ENCODE measurements at places on chromosomes 12 and 14. TPM values are rescaled to one million over a fixed set of nuclear protein-coding genes. Genes with fewer than 3 reads are reported as not detected.

GRCh38 chr14:102182190-102182589 is 42.5 kb downstream of the WDR20 start:
- no peak for DNase-seq

DNA sequence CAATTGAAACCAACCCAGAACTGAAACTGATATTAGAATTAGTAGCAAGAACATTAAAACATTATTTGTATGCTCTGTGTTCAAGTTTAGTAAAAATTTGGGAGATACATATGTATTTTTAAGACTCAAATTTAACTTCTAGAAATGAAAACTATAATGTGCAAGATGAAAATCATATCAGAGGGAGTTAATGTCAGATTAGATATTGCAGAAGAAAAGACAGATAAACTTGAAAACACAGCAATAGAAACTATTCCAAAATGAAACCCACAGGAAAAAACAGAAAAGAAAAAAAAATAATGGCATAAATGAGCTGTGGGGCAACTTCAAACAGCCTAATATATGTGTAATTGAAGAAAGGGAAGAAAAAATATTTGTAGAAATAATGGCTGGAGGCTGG is 134.9 kb downstream of the DPF3 start:
- DNase-seq, result no peak

GRCh38 chr12:123058481-123058880 is 78.0 kb downstream of the ARL6IP4 start:
- DNase-seq, result no peak

DNA sequence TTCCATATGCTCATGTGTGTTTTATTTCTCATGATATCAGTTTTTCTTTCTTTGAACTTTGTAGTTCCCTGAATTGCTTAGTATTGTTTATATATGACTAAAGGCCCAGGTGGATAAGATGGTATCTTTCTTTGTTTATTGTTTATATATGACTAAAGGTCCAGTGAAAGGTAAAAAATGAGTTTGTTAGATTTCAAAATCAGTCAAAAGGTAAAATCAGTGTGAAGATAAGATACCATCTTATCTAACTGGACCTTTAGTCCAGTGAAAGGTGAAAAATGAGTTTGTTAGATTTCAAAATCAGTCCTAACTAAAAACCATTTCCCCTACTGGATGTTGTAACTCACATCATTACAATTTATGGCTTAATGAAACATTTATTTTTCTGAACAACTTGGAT is 890.2 kb downstream of the DIO2 start:
- DNase-seq, result no peak

- DNase-seq, result no peak
Observed at GRCh38 chr12:15794836-15795235, 5.6 kb upstream of the EPS8 start.

SUDS3 gene
- total RNA-seq, result 30.0 TPM

GRCh38 chr14:92619671-92620456 is 106.3 kb downstream of the RIN3 start:
- DNase-seq, result no peak

DNA sequence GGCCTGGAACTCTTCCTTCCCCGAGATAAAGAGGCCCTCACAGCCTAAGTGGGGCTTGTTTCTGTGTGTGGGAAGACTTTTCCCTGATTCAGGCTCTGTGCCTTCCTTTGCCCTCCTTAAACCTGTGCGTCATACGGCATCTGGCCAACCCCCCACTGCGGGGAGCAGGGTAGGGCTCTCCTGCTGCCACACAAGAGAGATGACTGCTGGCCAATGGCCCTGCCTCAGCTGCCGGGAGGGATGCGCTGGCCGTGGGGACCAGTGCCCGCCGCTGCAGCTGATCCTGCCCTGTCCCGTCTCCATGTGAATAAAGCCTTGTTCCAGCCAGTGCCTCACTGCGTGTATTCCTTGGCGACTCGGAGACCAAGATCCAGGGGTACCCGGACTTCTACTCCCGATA is 42.5 kb upstream of the BEGAIN start:
- no peak for DNase-seq

CRADD gene
- total RNA-seq, result 11.5 TPM

DNA sequence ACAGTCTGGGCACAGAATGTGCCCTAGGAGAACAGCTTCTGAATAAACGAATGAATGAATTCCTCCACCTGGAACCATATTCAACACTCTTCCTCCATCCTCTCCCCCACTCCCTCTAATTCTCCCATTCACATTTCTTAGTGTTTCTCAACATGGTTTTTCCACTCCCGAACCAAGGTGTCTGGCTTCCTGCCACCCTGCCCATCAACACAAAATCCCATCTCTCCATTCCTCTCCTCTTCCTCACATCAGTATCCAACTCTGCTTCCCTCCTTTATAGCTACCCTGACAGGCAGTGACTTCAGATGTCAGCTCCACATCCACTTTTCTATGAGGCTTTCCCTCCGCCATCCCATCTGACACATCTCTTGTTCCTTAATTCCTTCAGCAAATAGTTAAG is 2.9 kb downstream of the TNFRSF1A start:
- DNase-seq, result no peak

DNA sequence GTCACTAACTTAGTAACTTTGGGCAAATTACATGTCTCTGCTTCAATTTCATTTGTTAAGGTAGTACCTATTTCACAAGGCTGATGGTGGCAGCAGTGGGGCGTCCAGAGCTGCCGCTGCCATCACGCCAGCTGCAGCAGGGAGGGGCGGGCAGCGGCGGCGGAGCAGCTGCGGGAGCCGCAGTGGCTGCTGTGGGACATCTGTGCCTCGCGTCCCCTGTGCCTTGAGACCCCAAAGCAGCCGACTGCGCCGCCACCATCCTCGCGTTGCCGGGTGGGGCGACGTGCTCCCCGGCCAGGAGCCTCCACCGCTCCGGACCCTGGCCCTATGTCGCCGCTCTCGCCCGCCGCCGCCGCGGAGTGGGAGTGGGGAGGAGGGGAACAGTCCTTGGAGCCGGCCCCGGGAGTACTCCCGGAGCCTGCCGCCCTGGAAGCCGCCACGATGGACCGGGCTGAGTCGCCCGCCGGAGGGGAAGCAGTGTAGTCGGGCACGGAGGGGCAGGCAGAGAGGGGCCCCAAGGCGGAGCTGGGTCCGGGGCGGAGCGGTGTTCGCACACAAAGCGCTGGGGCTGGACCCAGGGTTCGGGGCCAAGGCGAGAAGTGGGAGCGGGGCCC is 51.4 kb downstream of the A2M start:
- DNase-seq, result peak; percentile 67

DNA sequence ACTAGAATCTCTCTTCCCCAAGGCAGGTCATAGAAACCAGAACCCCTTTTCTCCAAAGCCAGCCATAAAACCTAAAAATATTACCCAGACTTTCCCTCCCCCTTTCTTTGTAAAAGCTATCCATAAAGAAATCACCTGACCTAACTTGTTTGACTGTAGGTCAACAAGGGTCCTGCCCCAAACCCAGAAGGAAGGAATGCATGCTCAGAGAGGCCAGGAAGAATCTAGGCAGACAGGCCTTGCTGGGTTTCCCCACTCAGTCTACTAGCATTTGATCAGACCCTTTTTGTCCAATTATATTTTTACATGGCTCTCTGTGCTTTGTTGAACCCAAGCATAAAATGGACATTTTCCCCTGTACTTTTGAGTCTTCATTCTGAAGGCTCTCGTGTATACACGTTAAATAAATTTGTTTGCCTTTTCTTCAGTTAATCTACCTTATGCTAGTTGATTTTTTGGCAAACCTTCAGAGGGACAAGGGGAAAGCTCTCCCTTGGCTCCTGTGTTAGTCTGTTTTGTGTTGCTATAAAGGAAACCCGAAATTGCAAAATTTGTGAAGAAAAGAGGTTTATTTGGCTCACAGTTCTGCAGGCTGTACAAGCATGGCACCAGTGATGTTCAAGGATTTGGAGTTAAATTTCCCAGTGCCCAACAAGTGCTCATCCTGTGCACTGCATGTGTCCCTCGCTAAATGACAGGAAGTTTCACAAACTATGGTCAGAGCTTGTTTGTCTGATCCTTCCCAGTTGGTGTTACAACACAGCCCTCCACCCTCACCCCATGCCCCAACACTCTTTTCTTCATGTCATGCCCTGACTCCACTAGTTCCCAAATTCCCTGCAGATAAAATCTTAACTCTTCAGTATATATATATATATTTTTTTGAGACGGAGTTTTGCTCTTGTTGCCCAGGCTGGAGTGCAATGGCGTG is 14.2 kb upstream of the RASSF3 start:
- DNase-seq, result no peak

- no peak for DNase-seq
Observed at GRCh38 chr14:65438266-65438933, 25.9 kb downstream of the FUT8 start.

IQSEC3 gene
- 8.0 TPM for total RNA-seq

GRCh38 chr12:124621296-124621660 is 53.9 kb upstream of the NCOR2 start:
- DNase-seq, result no peak

- DNase-seq, result no peak
Observed at GRCh38 chr14:28607661-28608060, 158.9 kb upstream of the FOXG1 start.

- DNase-seq, result no peak
Observed at GRCh38 chr12:22416801-22417200, 82.3 kb upstream of the ST8SIA1 start.

GYS2 gene
- total RNA-seq, result 0.17 TPM

GRCh38 chr14:60859525-60859924 is 121.4 kb downstream of the TRMT5 start:
- no peak for DNase-seq

DNA sequence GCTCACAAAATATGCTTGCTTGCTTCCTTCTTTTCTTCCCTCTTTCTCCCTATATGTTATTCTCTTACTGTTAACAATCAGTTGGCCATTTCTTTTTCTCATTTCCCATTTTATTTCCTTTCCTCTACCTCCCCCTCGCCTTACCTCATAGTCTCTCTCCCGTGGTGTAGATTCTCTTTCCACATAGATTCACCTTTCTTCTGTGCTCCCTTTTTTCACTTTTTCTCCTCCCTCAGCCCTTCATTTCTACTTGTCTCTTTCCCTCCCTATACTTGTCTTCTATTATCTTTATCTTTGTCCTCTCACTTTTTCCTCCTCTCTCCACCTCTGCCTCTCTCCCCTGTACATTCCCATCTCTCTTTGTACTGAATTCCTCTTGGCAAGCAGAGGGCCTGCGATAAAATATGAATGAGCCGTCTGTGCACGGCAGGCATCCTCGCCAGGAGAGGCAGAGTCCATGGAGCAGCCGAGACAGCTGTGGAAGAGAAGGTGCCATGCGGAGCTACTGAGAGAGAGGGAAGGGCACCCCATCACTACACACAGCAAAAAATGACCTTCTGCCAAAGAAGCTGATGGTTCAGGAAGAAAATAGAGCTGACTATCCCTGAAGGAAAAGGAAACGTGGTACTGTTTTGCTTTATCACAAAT is 12.1 kb downstream of the C14orf93 start:
- DNase-seq, result no peak

GRCh38 chr12:75488553-75488952 is 8.0 kb downstream of the GLIPR1 start:
- DNase-seq, result no peak

SIRT4 gene
- total RNA-seq, result 1.7 TPM

GRCh38 chr14:76088771-76089571 is 62.8 kb upstream of the GPATCH2L start:
- DNase-seq, result no peak

LPAR5 gene
- 20.9 TPM for total RNA-seq

- DNase-seq, result no peak
Observed at GRCh38 chr12:132433641-132434395, 56.1 kb upstream of the FBRSL1 start.

DNA sequence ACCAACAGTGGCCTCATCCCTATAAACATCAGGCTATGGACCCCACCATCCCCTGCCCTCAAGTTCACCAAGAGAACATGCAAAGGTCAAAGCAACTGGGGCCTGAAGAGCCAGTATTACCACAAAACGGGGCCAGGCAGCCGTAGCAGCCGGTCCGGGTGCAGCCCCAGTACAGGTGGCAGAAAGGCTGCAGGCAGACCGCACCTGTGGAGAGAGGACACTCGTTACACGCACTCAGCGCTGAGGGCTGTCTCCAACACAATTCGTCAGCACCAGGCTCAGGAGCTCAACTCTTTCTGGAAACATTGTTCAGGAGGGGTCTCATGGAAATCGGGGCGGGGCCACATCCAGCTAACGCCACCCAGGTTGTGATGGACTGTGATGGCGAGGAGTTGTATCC is 19.9 kb upstream of the GOLGA3 start:
- no peak for DNase-seq

DNA sequence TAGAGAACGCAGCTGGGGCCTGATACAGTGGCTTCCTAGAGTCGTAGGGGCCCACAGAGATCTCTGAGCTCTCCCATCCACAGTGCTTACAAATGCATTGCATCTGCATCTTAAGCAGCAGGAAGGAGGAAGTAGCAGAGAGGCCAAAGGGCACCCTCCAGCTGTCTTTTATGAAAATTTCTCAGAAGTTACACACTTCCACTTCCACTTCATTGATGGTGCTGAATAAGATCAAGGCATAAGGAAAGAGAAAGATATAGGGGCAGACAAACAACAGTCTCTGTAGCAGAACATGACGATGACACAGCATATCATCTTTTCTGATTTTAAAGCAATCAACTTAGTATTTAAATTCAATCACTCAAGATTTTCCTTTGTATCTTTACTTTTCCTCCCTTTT is 51.6 kb upstream of the ABCC9 start:
- DNase-seq, result no peak

- DNase-seq, result no peak
Observed at GRCh38 chr12:85836197-85837090, at the start of gene RASSF9. TSS of gene RASSF9 (minus strand) at chr12:85836409. CDS start at chr12:85836201, 208 bp downstream.

DNA sequence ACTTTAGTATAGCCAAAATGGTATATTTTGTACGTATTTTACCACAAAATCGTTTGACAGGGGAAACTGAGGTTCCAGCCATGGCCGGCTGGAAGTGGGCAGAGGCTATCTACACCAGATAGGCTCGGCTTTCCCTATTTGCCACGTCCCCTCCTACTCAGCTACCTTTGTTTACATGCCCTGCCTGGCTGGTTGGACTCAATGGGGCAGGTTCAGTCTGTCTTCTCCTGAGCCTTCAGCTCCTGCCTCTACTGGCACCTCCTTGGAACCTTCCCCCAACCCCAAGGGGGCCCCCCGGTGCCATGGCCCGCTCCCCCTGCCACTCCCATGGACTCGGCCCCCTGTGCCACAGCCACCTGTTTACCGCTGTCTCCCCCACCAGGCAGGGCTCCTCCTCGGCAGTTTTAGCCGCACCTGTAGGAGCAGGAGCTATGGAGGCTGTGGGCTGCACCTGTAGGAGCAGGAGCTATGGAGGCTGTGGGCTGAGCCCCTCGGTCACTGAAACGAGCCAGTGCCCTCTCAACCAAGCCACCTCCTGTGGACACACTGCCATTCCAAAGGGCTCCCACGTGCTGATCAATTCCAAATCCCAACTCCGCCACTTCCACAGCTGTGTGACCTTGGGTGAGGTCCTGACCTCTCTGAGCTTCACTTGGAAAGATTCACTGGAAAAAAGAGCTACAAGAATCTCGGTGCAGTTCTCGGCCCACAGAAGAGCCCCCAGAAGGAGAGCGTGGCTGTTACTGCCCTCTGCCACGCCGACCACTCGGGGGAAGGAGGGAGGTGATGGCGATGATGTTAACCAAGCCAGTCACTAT is 62.2 kb downstream of the NCOR2 start:
- no peak for DNase-seq

NFE2 gene
- total RNA-seq, result not detected

GRCh38 chr14:69246331-69246730 is 13.6 kb upstream of the GALNT16 start:
- DNase-seq, result no peak

Data from activated naive CD8-positive, alpha-beta T cell treated with anti-CD3 and anti-CD28 coated beads, Interleukin-2, amount 10 ng/mL, durations not matched to agents 7 days and 5 days (primary cell).